Putamen (tissue), 1 donor: ENCODE measurements at places on chromosomes 6 and 20.
A peak's percentile ranks its signal among the peaks of the same experiment; 100 is the strongest.

- DNase-seq, result peak; percentile 77
These were observed 878 bp upstream of the PNRC1 start for GRCh38 chr6:89079511-89080234.

DNA sequence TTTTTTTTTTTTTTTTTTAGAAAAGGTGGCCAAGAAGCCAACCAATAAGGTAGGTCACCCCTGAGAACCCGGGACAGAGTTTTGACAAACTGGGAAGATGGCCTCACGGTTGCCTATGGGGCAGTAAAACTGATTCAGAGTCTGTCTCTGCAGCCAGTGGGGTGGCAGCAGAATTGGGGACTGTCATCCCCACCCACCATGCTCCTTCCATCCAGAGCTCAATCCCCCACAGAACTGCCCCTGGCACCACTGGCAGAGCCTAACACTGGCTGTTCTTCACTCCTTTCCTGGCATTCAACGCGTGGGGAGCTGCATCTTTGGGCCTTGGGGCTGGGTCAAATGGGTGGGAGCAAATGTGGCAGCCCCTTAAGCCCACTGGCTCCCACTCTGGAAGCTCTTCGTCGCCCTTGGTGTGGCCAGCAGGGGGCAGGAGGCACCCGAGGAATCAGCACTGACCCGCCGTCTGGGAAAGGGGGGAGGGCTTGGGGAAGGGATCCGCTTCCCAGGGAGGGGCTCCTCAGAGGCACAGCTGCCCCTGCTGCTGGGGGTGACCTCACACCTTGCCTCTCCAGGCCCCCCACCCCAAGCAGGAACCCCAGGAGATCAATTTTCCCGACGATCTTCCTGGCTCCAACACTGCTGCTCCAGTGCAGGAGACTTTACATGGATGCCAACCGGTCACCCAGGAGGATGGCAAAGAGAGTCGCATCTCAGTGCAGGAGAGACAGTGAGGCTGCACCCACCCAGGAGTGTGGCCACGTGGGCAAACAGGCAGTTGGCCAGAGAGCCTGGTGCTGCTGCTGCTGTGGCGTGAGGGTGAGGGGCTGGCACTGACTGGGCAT, 10.4 kb downstream of the CD40 start:
- no peak for DNase-seq

DNA sequence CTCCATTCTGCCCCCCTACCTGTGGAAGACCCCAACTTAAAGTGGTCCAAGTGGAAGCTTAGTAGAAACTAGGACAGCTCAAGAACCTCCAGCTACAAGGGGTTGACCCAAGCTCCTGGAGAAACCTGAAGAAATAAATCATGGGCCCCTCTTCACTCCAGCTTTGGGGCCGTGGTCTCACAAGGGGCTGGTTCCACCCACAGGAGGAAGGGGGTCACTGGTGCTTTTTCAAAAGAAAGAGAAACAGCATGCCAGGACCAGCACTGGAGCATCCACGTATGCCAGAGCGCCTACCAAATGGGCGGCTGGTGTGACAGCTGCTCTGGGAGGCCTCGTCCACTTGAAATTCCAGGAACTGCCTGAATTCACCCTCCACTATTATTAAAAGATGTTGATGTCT, 14.4 kb upstream of the ANKRD60 start:
- DNase-seq, result no peak

DNA sequence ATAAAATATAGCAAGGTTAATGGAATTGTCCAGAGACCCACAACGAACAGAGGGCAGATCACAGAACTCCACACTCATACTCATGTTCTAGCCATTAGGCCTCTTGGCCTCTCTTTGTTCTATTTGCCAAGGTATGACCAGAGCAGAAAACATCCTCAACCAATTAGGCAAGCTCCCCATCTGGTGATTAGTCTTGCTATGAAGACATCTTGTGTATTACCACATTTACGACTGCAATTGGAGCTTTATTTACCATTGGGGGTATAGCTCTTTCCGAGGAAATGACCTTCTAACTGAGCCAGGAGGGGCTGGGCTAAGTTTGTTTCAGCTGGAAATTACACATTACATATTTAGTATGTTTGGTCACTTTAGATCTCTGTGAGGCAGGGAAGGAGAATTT, 593.9 kb downstream of the CD109 start:
- no peak for DNase-seq

DNA sequence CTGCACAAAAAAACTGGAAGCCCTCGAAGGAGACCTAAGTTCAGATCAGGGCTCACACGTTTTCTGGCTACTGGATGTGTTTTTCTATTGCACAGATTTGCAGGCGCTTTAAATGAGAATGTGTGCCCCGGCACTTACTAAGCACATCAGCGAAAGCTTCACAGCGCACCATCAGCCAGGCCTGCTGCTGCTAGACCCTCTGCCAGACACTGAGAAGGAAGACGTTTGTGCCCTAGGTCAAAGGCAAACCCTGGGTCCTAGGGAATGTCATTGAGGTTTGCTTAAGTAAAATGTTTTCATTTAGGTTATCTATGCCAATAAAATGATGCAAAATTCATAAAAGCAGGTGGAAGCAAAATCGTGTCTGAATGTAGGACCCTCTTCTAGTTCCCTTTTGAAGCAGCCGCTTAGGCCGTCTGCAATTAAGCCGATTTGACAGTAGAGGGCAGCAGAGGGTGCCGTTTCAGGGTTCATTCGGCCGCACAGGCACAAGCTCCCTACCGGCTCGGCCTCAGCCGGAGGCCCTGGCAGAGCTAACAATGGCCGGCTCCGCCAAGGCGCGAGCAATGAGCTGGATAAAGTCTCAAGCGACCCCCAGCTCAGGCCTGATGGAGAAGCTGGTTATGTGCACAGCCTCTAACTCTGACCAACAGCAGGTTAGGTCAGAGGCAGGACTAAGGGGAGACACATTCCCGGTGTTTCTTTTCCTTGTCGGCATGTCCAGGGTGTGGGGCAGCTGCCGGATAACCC, 107.2 kb upstream of the FOXA2 start:
- peak; percentile 55 for DNase-seq

DNA sequence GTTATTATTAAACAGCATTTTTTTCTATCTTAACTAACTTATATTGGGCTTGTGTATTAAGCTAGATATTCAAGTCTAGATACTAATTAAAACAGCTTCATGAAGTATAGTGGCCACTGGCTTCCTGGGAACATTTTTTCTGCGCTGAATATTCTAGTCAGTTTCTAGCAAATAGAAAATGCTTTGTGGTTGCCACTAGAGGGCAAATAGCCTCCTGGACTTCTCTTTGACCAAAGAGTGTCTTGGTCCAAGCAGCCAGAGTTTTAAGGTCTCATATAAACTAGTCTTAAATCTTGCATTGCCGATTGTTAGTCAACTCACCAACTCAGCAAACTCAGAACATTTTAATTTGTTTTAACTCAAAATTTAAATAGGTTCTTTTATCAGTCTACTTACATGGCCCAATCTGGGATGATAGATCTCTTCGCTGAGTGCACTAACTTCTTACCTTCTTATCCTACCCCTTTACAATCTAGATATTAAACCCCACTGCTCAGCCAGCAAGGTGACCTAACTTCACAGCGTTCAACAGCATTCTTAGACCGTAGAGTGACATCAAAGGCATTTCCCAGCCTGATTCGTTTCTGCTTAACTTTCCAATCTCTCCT, 24.6 kb upstream of the ID4 start:
- no peak for DNase-seq

DNA sequence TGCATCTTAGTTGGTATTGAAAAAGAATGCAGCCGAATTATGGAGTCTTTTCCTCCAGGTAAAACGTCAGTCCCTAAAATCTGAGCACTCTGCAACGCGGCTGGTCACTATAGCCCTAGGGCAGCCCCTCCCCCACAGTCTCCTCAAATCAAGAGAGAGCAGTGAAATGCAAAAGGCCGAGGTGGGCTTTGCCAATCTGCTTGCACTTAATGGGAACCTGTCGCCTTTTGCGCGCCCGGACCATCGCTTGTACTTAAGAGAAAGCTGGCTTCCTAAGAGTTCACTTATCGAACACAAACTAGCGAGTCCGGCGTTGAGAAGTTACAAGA, 447 bp downstream of the MCM3 start:
- no peak for DNase-seq

- no peak for DNase-seq
These were observed 102.1 kb upstream of the TMEM181 start for GRCh38 chr6:158457616-158458278.

- DNase-seq, result peak; percentile 71
These were observed 88.6 kb upstream of the PCSK2 start for GRCh38 chr20:17138237-17138636.

- no peak for DNase-seq
These were observed 408.6 kb upstream of the IMPG1 start for GRCh38 chr6:76481101-76481500.

DNA sequence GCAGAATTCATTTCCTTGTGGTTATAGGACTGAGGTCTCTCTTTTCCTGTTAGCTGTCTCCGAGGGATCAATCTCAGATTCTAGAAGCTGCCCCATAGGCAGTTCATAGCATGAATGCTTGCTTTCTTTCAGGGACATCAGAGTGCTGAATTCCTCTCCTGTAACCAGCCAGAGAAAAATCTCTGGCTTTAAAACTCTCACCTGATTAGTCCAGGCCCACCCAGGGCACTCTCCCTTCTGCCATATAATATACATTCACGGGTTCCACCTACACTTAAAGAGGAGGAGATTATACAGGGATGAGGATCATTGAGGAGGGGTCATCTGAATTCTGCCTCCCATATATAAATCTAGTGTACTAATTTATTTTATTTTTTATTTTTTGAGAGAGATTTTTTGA, 2.1 kb upstream of the KCNS1 start:
- no peak for DNase-seq

GRCh38 chr6:21596949-21597682, 3.6 kb downstream of the SOX4 start:
- peak; percentile 42 for DNase-seq

DNA sequence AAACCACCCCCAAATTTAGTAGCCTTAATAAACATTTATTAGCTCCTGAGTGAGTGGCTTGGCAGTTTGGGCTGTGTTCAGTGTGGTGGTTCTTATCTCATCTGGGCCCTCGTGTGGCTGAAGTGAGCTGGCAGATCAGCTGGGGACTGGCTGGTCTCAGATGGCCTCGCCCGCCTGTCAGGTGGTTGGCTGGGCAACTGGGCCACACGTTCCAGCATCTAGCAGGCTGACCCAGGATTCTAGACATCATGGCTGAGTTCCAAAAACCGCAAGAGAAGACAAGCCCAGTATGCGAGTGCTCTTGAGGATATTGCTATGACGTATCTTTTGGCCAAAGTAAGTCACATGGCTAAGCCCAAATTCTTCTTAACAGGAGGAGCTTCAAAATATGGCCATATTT, 28.9 kb downstream of the EIF2S2 start:
- DNase-seq, result no peak

- DNase-seq, result no peak
These were observed 18.2 kb downstream of the FOXF2 start for GRCh38 chr6:1407499-1407990.

DNA sequence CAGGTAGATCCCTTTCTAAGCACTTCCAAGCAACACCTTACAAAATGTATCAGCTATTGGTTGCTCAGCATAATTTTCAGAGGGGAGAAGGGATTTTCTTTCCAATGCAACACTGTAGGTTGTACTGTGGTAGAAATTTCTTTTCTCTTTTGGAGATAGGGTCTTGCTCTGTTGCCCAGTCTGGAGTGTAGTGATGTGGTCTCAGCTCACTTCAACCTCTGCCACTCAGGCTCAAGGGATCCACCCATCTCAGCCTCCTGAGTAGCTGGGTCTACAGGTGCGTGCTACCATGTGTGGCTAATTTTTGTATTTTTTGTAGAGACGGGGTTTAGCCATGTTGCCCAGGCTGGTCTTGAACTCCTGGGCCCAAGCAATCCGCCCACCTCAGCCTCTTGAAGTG, 16.3 kb downstream of the RAD21L1 start:
- DNase-seq, result no peak

- DNase-seq, result no peak
These were observed 54.3 kb upstream of the APCDD1L start for GRCh38 chr20:58569241-58570125.

DNA sequence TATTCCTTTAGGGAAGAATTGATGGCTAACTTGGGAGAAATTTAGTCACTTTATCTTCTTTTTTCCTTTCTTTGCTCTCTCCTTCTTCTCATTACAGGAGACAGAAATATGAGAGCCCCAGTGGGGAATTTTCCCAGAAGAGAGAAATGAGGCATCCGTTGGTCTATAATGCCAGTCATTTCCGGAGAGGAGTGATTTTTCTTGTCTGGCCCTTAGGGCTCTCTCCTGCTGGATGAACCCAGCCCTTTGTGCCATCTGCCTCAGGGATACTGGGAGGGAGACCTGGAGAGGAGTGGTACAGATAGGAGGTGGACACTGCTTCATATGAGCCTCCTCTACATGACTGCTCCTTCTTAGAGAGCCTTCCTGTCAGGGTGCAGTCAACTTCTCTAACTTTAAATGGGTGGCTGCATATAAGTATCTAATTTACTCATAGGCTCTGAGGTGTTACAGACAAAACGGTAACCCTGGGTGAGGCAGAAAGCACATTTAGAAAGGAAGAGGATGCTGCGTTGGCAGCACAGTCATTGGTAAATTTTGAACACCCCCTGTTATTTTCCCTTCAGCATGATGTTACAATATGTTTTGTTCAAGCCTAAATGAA, 21.9 kb downstream of the RIMS1 start:
- no peak for DNase-seq

GRCh38 chr6:79077715-79078074, 359 bp downstream of the PHIP start:
- no peak for DNase-seq

GRCh38 chr6:113695516-113695915, 161.6 kb upstream of the MARCKS start:
- DNase-seq, result no peak

- no peak for DNase-seq
These were observed 123.7 kb upstream of the EXOC2 start for GRCh38 chr6:816510-817084.

DNA sequence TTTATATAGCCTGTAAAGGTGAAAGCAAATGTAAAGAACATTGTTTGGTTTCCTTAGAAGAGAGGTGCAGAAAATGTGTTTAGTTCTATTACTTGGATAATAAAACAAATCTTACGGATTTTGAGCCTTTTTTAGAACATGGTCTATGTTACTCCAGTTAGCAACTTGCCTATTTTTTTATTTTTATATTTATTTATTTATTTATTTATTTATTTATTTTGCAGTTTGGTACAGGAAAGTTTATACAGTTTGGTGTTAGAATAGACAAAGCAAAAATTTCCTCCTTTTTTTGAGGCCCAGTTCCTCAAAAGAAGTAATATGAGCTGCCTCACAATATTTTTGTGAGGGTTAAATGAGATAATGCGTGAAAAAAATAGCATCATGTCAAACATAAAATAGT, 41.6 kb upstream of the EEF1E1 start:
- no peak for DNase-seq

GRCh38 chr20:17505636-17506517, 25.3 kb downstream of the BFSP1 start:
- no peak for DNase-seq

DNA sequence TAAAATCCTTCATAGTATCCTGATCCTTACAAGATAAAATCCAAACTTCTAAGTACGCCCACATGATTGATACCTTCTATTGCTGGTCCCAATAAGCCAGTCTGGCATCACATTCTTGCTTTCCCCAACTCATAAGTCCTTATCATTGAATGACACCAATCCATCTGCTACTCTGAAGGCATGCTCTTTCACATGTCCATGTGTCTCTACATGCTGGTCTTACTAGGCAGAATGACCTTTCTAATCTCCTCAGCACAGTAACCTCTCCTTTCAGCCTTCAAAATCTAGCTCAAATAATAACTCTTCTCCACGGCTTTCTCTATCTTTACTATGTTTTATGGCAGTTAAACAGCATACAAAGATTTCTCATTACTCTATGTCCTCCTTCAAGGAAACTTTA, 71.1 kb downstream of the ASCC3 start:
- no peak for DNase-seq

GRCh38 chr20:45322952-45323383, 14.9 kb upstream of the MATN4 start:
- DNase-seq, result peak; percentile 70
